ENCODE measurements at places on chromosomes 4 and X.

GRCh38 chr4:6724421-6725111 lies 8.6 kb downstream of the BLOC1S4 start:
- DNase-seq: no peak

DNA sequence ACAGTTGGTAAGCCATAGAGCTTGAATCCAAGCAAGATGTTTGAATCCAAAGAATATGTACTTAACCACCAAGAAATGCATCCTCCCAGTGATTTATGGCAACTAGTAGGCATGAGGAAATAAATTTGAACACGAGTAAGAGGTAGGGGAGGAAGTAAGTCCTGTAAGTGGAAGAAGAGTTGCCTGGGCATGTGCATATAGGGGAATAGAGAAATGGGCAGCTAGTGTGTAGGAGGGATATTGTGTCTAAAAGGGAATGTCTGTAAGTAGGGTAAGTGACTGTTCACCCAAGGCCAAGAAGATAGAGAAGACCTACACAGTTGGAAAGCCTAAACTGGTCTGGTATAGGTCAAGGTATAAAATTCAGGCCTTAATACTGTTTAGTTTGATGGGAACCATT lies 4.6 kb downstream of the SH3BGRL start:
- DNase-seq: no peak

- no peak for DNase-seq
These were observed 796 bp upstream of the MED14 start for GRCh38 chrX:40736170-40736505.

GRCh38 chr4:146285037-146285436 lies 70.7 kb downstream of the REELD1 start:
- no peak for DNase-seq

- DNase-seq: no peak
These were observed 128.0 kb downstream of the NBDY start for GRCh38 chrX:56857042-56857441.

- no peak for DNase-seq
These were observed 7.4 kb downstream of the DCAF8L2 start for GRCh38 chrX:27597508-27597907.

DNA sequence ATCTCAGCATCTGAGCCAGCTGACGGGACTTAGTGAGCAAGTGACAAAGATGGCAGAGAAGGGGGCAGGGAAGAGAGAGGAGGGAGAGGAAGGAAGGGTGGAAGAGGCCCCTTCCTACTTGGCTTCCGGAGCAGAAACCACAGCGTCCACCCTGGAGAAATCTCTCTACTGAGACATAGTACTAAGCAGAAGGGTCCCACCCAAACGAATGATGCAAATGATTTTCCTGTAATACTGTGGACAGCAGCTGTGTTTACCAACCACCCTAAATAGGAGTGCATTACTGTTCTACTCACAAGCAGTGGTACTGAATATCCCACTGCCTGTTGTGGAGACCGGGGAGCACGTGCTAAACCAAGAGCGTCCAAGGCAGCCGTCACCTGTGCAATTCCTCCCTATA lies 29.4 kb downstream of the DTHD1 start:
- no peak for DNase-seq

- peak; percentile 28 for DNase-seq
These were observed 226.8 kb downstream of the STIM2 start for GRCh38 chr4:27087306-27088045.

DNA sequence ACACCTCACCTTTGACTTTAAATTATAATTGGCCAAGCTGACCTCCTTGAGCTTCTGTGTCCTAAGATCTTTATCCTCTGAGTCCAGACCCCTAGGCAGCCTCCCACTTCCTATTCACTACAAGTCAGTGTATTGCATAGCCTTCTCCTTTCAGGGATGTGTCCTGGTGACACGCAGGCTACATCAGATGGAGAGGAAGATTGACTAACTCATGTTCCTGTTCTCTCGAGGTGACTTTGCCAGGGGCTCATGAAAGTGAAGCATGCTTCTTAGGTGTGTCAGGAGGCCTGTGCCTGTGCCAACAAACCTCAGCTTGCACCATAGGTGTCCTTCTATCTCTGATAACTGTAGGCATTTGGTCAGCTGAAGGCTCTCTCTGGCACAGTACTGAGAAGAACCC lies 195.7 kb upstream of the HS3ST1 start:
- DNase-seq: no peak

DNA sequence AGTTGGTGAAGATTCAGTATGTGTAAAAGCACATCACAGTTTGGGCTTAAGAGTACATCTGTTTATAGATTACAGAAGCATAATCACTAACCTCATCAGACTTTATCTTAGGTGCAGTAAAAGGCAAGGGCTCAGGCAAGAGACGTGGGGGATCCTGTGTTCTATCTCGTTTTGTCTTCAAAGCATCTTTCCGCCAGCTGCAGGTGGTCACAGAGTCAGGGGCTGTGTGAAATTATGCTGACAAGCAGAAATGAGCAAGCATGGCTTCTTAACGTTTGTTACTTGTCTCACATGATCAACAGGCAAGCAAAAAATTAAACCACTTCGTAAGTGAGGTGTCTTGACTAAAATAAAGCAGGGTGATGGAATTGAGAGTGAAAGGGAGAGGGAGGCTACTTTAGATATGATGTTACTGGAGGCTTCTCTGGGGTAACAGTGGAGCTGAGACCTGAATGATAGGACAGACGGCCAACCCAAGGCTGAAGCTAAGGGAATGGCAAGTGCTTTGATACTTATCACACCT lies 1.4 kb upstream of the TEC start:
- no peak for DNase-seq

DNA sequence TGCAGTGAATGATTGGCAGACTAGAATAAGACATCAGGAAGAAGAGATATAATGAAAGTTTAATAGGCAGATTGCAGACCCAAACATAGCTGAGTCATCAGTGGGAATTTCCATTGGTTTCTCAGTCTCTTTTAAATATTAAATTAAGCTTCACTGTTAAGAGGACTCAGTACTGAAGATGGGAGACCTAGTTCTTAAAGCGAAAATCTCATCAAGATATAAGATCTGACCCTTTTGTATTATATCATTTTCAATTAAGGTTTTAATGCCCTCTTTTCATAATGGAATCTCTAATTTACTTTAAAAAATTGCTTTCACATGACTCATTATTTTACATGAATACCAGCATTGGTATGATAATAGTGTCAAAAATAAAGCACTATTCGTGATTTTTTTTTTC lies 168.9 kb upstream of the ATOH1 start:
- no peak for DNase-seq

DNA sequence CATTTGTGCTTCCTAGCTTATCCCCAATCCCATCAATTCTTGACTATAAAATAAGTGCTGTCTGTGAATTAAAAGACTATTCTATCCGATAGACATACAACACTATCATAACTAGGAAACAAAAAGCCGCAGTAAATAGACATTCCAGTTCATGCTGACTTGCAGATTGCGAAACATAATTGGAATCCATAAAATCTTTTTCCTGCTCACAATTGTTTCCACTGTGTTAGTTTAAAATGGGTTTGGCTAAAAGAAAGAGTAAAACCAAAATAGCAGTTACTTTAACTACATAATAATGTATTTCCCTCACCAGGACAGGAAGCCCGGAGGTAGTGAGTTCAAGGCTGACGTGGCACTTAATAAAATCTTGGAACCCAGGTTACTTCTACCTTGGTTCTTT lies 17.2 kb downstream of the SMIM31 start:
- DNase-seq: no peak

- DNase-seq: no peak
These were observed 1365.2 kb downstream of the STIM2 start for GRCh38 chr4:28225689-28226353.

DNA sequence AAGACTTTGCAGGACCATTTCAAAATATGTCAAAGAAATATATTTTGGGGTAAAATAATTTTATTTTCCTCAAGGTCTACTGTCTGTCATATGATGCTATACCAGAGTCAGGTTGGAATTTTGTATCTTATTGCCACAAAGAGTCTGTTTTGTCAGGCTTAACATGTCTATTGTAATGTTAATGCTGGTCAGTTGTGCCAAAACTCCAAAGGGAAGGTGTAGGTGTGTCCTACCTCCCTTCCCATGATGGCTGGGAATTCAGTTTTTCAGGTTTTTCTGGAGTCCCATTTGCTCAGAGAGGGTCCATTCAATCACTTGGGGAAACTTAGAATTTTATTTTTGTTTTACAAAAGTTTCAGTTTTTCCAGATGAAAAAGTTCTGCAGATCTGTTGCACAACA lies 33.3 kb upstream of the SLC25A4 start:
- no peak for DNase-seq

DNA sequence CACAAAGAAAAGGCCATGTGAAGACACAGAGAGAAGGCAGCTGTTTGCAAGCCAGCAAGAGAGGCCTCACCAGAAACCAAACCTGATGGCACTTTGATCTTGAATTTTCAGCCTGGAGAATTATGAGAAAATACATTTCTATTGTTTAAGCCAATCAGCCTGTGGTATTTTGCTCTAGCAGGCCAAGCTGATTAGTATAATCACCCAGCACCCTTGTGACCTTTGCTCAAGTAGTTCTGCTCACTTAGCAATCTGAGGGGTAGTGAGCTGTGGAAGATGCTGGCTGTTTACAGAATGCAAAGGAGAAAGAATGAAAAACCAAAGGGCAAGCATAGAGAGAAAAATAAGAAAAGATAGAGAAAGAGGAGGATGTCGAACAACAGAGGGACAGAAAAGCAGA lies 396.4 kb upstream of the BOD1L1 start:
- no peak for DNase-seq

DNA sequence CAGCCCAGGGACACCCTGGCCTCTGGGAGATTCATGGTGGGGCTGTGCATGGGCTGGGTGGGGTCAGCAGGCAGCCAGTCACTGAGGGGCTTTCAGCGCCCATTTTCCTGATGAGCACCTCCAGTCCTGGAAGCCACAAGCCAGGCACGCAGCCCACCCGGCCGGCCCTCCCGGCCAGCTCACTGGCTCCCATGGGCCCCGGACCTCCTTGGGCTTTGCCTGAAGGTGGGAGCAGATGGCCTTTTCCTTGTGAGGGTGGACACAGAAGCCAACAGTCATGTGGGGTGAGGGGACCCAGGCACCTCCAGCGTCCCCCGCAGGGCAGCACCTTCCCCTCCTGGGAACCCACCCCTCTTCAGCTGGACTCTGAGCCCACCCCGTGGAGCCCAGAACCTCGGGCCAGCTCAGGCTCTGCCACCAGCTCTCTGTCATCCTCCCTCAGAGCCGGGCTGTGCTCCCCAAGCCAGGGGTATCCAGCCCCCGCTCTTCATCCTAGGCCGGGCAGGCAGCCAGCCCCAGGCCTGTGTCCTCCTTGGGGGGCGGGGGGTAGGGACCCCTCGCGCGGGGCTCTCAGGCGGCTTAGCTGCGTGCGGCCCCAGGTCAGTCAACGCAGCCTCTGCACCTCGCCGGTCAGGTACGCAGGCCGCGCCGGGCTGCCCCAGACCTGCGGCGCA lies 798 bp upstream of the FGFR3 start:
- DNase-seq: no peak

GRCh38 chrX:108362026-108362425 lies 76.2 kb downstream of the COL4A6 start:
- no peak for DNase-seq

Measured in Karpas-422 (cell line).